T-helper 17 cell (primary cell): ENCODE measurements at places on chromosomes 7 and 10.

DNA sequence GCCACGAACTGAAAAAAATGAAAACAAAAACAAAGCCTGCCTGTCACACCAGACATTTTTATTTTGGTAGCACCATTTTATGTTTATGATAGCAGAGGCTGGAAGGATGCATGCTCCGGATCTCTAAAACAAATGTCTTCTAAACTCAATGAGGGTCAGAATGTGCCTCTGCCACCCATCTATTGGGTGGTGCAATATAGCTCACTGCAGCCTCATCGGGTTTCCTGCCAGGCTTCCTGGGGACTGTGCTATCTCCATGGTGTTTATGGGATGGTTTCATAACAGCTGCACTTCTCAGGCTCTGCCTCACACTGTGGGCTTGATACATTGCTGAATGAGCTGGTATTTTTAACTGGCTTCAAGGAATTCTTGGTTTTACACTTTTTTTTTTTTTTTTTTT is 94.4 kb downstream of the ITIH5 start:
- DNase-seq = no peak

DNA sequence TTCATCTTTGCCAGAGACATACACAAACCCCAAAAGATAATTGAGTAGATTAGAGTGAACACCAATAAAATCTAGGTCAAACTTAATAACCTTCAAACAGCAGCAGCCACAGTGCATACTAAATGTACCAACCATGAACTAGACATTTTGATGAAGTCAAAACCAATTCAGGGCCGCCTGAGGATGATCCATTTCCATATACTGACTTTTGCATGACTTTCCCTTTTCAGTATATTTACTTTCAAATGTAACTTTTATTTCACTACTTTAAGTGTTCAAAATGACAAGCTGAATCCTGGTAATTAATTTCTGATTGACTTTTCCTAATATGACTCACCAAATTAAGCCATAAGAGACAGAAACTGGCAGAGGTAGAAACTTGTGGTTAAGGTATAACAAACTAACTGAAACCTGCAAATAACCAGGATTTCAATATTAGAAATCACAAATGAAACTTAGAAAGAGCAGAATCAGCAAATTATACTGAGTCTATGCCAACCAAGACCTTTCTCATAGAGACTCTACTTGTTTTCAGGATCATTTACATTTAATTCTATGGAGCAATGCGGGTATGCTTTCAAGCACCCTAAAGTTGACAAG is 171.9 kb upstream of the LRRN3 start:
- no peak for DNase-seq

GRCh38 chr7:45712057-45712689 is 138.0 kb downstream of the ADCY1 start:
- no peak for DNase-seq

DNA sequence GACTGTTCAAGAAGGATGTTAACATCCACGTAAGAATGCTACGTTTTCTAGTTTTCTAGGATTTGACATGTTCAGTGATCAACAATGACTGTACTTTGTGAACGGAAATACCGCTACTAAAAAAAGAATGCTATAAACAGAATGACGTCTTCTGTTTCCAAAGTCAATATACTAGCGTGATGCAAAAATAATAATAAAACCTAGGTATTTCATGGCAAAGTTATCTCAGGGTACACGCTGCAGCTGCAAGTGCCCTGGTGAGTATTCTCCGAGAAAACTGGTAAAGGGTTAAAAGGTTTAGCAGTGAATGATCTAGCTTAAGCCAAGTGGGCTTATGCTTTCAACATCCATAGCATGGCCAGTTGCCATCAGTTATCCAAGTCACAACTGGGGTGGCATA is 653.3 kb upstream of the PFKP start:
- no peak for DNase-seq

DNA sequence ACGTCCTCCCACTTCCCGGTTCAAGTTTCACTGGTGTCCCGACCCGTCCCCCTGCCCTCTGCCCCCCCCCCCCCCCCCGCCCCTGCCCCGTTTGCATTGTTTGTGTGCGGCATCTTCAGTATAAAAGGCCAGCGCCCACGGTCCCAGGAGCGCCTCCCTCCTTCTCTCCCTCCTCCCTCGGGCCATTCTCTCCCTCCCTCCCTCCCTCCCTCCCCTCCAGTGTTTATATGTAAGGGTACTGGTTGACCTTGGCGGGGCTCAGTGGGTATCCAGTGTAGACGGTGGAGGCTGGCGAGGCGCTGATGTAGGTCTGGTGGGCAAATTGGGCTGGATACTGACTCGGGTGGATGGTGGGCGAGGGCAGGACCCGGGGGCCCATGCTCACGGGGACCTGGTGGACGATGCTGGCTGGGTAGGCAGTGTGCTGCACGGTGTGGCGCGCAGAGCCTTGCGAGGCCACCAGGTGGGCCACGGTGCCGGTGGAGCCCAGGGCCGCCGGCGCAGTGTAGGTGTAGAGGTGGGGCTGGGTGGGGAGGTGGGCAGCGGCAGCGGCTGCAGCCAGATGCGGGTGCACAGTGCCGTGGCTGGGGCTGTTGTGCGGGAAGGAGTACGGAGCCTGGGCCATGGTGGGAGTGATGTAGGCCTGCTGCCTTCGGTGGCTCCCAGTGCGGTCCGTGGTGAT is 49.4 kb downstream of the CLEC2L start:
- no peak for DNase-seq

DNA sequence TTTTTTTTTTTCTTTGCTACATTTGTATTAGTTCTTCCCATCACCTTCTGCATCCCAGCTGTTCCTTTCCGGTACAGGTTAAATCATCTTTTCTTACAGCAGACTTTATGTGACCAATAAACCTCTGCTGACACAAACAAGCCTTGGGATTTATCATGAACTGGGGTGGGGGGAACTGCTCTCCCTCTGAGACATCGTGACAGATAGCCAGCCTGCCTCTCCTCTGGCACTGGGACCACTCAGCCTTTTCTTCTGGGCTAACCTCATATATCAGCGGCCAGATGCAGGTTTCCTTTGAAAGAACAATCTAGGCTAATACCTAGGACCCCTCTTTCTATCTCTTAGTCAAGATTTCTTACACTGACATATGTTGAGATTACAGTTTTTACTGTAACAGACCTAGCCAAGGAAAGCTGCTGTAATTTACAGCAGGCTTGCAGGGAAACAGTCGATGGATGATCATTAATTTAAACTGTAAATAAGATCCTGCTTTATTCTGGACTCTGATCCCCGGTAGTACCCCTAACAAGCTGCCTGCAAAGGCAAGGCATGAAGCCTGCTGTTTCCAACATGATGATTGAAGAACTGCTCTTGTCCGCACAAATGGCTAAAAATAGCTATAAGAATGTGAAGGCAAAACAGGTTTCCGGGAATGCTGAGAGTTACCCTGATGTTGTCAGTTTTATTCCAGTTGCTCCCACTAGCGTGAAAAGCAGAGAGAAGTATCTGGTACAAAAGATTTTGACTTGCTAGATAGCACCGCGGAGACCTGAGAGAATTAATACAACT is 338.7 kb downstream of the SORCS1 start:
- DNase-seq = no peak

GRCh38 chr7:115975766-115976165 is 54.8 kb downstream of the TFEC start:
- DNase-seq = no peak

- no peak for DNase-seq
Observed at GRCh38 chr10:87734987-87735827, 75.5 kb downstream of the PAPSS2 start.
